ENCODE measurements at places on chromosomes 11 and 22.

DNA sequence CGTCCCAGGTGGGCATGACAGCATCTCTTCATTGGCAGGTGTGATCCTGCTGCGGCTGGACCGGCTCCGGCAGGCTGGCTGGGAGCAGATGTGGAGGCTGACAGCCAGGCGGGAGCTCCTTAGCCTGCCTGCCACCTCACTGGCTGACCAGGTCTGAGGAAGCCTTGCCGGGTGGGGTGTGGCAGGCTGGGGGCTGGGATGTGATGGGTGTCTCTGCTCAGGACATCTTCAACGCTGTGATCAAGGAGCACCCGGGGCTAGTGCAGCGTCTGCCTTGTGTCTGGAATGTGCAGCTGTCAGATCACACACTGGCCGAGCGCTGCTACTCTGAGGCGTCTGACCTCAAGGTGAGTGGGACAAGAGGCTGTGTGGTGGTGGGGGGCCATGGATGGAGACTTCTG is 3.5 kb downstream of the LARGE2 start:
- DNase-seq = no peak

DNA sequence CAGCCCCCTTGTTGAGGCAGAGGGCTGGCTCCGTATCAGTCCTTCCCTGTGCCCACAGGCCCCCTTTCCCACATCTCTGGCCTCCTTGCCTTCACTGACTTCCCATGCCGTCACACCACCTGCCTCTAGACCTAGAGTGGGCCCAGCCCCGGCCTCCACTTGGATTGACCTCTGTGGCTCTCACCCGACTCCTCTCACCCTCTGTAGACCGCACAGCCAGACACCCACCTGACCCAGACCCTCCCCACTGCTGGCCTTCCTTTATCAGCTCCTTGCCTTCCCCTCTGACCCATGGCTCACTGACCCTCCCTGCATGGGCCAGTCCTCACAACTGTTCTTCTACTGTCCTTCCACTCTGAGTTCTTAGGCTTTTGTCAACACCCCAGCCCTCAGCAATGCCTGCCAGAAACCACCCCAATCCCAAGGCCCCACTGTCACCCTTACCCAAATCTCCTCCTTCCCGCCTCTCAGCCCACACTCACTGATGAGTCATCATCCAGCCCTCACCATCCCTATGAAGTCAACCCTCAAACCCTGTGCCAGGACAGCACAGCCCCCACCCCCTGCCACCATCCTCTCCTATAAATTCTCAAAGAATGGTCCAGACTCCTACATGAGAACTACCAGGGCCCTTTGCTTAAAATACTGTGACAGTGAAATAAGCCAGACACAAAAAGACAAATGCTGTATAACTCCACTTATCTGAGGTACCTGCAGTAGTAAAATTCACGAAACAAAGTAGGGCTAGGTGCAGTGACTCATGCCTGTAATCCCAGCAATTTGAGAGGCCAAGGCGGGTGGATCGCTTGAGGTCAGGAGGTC is 53.4 kb downstream of the SCGB1A1 start:
- no peak for DNase-seq

DNA sequence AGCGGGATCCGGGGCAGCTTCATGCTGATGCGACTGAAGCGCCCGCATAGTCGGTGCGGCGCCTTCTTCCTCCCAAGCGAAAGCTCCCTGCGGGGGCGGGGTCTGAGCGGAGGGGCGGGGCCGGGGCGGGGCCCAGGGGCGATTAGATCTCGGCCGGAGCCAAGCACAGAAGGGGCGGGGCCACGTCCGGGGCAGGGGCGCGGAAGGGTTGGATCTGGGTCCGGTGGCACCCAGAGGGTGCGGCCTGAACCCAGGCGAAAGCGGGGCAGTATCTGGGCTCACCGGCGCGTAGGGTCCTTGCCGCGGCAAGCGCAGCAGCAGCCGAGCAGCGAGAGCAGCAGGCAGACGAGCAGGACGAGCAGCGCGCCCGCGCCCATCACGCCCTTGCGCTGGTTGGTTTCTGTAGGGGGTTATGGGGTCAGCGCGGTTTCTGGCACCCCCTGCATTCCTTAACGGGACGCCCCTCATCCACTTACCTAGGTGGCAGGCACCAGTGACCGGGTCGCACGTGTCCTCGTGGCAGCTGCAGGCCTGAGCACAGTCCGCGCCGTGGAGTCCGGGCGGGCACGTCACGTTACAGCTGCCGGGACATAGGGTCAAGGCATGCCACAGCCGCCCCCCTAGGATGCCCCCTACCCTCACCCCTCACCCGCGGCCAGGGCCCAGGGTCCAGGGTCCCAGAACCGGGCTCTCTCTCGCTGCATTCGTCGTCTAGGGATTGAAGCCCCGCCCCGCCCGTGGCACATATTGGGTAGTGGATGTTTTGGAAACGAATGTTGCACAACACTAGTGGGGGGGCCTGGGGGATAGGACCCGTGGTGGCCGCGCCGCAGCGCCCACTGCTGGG is 8.1 kb downstream of the SCARF2 start:
- no peak for DNase-seq

GRCh38 chr11:120912504-120912903 is 111.4 kb upstream of the TBCEL start:
- peak; percentile 23 for DNase-seq

- no peak for DNase-seq
Measured at GRCh38 chr22:23581260-23581650, 1.2 kb upstream of the IGLL1 start.

GRCh38 chr22:21815958-21816357 is 51.5 kb downstream of the MAPK1 start:
- DNase-seq = no peak

DNA sequence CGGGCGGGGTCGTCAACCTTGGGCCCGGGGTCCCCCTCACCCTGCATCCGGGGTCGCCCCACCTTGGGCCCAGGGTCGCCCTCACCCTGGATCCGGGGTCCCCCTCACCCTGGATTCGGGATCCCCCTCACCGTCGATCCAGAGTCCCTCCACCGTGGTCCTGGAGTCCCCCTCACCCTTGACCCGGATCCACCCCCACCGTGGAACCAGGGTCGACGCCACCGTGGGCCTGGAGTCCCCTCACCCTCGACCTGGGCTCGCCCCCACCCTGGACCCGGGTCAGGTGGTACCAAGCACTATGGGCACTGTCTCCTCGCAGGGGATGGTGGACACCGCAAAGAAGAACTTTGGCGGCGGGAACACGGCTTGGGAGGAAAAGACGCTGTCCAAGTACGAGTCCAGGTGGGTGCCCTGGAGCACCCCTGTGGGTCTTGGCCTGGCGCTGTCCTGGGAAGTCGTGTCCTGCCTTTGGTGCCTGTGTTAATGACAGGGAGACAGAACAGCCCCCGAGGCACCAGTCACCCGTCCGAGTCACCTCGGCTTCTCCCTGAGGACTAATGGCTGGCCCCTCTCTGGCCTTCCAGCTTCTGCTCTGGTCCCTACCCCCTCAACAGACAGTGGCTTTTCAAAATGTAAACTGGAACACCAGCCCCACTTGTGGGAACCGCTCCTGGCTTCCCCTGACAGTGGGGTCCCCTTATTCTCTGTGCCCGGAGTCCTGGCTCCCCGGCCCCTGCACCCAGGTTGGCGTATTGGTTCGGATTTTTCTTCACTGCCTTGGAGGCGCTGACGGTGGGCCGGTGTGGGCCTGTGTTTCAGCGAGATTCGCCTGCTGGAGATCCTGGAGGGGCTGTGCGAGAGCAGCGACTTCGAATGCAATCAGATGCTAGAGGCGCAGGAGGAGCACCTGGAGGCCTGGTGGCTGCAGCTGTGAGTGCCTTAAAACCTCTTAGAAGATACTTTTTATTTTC is 762 bp downstream of the CRELD2 start:
- no peak for DNase-seq

- no peak for DNase-seq
Measured at GRCh38 chr11:101777476-101777875, 137.3 kb upstream of the CEP126 start.

GRCh38 chr11:1899090-1899489 is 7.4 kb upstream of the PRR33 start:
- no peak for DNase-seq

- DNase-seq = no peak
Measured at GRCh38 chr11:106986673-106987072, 31.6 kb downstream of the GUCY1A2 start.

GRCh38 chr11:121777056-121777455 is 324.3 kb upstream of the SORL1-AS1 start:
- no peak for DNase-seq

- DNase-seq = no peak
Measured at GRCh38 chr11:64842851-64843685, 1.4 kb downstream of the CDC42BPG start.

DNA sequence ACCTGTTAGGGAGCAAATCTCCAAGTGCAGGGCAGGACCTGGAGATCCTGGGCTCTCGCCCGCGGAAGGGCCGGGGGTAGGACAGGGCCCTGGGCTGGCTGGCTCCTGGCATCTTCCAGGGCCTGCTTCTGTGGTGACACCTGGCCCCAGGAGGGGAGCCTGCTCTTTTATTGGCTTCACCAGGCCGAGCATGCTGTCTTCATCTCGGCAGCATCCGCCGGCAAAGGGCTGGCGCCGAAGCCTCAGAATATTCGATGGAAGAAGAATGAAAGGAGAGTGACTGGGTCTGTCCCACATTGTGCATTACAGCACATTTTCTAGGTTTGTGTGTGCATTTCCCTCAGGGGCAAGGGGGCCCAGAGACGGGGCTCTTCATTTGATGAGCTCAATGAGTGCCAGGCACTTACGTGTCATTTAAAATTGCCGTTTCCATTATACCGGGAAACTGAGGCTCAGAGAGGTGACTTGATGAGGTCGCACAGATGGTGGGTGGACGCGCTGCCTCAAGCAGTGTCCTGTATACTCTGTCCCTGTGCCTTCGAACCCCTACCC is 70.0 kb downstream of the RBX1 start:
- no peak for DNase-seq

- no peak for DNase-seq
Measured at GRCh38 chr22:19063581-19064353, 58.4 kb downstream of the DGCR2 start.

- peak; percentile 28 for DNase-seq
Measured at GRCh38 chr11:92436034-92436920, 211.7 kb downstream of the FAT3 start.

DNA sequence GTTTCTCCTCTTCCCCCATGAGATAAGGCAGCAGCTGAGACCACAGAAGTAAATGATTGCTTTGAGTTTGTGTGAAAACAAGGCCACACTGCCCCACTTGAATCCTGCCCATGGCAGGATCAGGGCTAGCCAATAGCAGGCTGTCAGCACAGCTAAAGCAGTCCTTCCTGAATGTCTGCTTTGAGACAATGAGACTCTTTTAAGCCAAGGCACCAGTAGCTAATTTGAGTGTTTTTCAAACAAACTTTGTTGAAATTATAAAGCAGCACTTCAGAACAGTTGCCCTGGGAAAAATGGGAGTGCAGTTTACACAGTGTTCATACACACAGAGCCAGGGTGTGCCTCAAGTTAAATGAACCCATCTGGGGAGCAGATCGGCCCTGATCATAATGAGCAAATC is 103.5 kb upstream of the OR5AK2 start:
- DNase-seq = no peak

DNA sequence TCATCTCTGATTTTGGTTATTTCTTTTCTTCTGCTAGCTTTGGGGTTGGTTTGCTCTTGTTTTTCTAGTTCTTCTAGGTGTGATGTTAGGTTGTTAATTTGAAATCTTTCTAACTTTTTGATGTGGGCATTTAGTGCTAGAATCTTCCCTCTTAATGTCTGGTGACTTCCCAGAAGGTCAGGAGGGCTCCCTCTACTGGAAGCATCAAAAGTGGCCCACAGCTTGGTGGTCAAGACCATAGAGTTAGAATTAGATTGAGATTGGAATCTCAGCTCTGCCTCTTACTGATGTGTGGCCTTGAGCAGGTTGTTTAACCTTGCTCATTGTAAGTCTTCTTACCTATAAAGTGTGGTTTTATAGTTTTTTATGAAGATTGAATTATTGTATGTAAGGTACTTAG is 99.3 kb downstream of the FDX1 start:
- DNase-seq = no peak

DNA sequence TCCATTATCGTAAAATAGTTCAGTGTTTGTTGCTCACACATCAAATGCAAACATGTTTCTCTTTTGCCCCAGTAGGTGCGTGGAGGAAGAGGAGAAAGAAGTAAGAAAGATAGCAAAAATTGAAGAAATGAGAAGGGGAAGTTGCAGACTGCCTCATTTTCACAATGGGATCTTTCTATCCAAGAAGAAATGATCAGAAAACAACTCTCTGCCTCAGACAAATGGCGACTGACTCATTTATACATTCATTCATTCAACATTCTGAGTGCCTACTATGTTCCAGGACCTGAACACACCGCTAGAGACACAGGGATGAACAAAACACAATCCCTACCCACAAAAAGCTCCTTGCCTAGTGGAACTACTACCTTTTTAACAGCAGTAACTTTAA is 367 bp downstream of the HPS5 start:
- DNase-seq = no peak

DNA sequence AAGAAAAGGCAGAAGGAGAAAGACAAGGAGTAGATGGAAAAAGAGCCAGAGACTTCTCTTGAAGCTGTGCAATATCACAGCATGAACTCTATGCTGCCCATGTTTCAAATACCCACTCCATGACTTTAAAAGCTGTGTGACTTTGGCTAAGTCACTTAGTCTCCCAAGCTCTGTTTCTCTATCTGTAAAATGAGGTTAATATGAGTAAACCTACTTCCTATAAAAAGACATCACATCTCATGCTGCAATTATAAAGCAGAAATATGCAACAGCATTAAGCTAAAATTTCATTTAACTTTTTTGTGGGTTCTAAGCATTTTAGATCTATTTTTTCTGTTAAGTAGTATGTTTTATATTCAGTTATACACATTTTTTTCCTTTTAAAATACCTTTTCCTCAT is 11.6 kb downstream of the DGCR2 start:
- DNase-seq = no peak

GRCh38 chr22:36417281-36417686 is 29.5 kb upstream of the MYH9 start:
- no peak for DNase-seq

- DNase-seq = no peak
Measured at GRCh38 chr22:44289414-44290171, 23.2 kb downstream of the SHISAL1 start.

DNA sequence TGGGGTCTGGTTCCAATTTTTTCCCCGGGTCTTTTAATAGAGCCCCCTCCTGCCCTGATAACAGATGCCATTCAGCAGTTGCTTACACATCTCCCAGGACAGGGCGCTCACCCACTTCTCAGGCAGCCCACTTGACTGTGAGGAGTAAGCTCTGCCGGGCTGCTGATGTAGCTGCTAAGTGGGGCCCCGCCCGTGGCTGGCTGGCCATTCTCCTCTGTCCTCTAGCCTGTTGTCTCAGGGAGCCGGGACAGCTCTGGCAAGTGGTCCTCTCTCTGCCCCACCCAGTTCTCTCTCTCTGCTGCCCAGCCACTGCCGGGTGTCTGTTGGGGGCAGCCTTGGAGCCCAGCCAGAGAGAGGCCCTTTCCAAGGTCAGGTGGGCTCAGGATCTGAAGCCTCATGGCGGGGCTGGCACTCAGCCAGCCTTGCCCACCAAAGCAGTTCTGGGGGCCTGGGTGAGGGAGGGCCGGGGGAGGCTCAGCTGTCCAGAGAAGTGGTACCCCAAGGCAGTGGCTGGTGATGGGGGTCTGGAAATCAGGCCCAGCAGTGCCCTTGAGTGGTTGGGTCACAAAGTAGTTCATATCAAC is 8.9 kb downstream of the KCNJ4 start:
- no peak for DNase-seq

- peak; percentile 5 for DNase-seq
Measured at GRCh38 chr22:47301820-47302475, 539.5 kb downstream of the TBC1D22A start.

- no peak for DNase-seq
Measured at GRCh38 chr11:55854704-55855103, 16.2 kb downstream of the OR5D16 start.
